HT-29 (cell line): ENCODE measurements at places on chromosomes 1 and 21. TPM values are rescaled to one million over a fixed set of nuclear protein-coding genes. Genes with fewer than 3 reads are reported as not detected.

- DNase-seq: peak; percentile 9
Observed at GRCh38 chr1:2014741-2015735, 4.1 kb upstream of the GABRD start.

DNA sequence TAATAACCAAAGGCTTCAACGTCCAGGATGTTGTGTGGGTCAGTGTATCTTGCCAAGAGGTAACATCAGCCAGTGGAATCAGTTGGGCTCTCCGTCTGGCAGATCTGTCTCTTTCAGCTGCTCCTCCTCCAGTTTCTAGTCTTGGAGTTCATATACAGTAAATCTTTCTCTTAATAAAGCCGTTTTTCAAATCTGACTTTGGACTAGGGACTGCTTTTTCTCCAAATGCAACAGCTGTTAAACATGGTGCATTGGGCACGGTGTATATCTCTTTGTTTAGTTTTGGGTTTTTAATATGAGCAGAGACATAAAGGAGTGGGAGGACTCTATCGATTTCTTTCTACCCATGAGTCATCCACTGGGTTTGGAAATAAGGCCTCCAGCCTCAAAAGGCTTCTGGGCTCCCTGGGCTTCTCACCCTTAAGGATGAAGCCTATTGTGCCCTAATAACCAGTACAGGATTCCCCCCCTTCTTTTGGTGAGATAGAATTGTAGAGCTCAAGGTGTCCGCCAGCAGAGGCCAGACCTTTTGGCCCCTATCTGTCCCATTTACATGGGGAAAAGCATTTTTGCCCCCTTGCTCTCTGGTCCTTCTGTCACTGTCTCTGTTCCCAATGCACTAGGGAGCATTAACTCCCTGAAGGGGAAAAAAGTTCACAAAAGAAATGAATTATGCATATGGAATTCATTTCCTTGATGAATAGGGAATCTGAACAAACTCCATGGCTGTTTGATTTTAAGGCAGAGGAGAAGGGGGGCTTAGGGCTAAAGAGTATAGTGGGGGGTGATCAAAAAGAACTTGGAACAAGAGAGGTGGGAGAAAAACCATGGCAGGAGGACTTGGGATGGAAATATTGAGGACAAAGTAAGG is 86.0 kb downstream of the PBX1 start:
- no peak for DNase-seq

DNA sequence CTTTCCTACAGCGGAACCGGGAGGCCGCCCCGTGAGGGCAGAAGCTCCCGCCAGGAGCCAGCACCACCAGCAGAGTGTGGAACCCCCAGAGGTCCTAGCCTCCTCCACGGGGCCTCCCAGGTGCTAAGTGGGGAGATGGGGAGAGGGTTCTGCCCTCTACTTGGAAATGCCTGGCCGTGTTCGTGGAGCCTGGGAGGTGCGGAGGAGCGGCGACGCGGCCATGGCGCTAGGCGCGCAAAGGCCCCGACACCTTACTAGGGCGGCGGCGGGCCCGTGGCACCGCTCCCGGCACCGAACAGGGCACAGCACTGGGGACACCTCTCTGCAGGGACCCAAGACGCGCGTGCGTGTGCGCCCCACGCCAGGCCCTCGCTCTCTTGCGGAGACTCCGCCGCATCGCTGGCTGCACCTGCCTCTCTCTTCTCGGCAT is 1.3 kb upstream of the CACNA1E start:
- DNase-seq: no peak

GRCh38 chr1:204569478-204569877 is 53.3 kb downstream of the MDM4 start:
- DNase-seq: no peak

DNA sequence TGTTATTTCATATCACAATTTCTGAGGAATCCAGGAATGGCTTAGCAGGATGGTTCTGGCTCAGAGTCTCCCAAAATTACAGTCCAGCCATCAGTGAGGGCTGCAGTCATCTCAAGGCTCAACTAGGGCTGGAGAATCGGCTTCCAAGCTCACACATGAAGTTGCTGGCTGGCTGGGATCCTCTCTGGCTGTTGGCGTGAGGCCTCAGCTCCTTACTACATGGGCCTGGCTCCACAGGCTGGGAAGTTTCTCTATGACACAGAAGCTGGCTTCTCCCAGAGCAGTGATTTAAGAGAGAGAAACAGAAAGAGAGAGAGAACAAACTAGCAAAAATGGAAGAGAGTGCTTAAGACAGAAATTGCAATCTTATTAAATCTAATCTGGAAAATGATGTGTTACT is 38.8 kb upstream of the RGS8 start:
- DNase-seq: no peak

GRCh38 chr1:212149566-212149965 is 114.0 kb downstream of the DTL start:
- DNase-seq: no peak

- DNase-seq: no peak
Observed at GRCh38 chr21:37784591-37785318, 131.5 kb downstream of the KCNJ6 start.

- no peak for DNase-seq
Observed at GRCh38 chr1:246208105-246208504, 299.0 kb downstream of the SMYD3 start.

DNA sequence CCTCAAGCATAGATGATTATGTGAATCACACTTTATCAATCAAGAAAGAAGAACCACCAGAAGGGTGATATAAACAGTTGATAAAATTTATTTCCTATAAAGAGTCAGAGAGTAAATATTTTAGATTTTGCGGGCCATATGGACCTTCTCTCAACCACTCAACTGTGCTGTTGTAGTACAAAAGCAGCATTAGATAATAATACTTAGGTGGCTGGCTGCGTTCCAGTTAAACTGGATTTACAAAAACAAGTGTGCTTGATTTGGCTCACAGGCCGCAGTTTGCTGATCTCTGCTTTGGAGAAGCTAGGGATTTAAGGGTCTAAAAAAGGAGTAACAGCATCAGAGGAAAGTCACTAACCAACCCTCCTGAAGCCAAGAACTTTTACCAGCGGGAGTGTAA is 1406.0 kb downstream of the KCNT2 start:
- no peak for DNase-seq

DNA sequence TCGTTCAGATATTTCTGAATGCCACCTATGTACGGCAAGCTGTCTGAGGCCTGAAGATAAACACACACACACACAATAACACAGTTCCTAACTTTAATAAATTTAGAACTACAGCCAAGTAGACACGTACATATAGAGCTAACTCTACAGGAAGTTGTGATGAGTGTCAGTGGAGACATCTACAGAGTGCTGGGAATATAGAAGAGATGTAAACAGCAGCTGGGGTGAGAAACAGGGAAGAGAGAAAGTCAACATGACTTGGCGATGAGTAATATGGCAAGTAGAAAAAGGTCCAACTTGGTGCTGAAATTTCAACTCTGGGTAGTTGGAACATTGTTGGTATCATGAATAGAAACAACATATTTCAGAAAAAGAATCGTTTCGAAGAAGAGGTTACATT is 206.5 kb downstream of the ZP4 start:
- no peak for DNase-seq

DNA sequence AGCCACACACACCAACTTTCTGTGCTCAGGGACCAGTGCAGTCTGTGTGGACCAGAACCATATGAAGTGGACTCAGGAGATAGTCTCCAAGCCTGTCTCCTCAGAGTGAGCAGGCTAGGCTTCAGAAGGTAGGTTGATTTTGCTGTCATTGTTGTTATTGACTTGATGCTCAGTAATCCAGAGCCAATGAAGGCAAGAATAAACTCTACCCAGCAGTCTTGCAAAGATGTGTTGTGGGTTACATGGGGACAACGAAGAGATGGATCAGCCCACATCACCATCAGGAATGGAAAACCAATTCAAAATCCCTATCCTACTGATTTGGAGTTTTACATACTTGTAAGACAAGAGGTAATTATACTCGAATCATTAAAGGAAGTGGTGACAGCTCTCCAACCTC is 37.4 kb downstream of the PHC2 start:
- DNase-seq: no peak

DNA sequence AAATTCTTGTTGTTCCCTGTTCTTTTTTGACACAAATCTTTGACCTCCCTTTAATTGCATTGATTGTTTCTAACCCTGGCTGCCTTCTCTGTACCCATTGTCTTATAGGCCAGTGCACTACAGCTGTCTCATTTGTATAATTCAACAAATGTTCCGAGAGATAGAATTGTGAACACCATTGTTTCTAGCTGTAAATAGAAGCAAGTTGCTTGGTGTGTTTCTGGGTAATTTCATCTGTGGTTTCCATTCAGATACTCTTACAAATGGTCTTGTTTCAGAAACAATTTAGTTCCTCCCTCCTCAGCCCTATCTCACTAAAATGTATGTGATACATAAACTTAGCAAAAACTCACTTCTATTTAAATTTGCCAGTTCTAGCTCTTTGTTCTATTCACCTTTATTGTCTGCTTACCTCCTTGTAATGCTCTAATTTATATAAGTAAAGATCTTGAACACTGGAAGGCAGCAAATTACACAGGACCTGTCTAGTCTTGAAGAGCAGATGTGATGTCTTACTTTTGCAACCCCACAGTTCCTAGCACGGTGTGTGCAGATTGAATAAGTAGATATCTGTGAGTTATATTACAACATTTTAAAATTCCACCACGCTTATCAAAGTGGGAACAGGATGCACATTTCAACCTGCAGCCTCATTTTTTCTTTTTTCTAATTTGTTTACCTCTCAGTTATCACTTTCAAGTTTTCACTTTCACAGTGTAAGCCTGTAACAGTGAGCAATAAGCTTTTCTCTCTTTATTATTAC is 515.6 kb upstream of the ZP4 start:
- no peak for DNase-seq

- DNase-seq: peak; percentile 80
Observed at GRCh38 chr1:111204201-111204982, 3.9 kb upstream of the DENND2D start.

DNA sequence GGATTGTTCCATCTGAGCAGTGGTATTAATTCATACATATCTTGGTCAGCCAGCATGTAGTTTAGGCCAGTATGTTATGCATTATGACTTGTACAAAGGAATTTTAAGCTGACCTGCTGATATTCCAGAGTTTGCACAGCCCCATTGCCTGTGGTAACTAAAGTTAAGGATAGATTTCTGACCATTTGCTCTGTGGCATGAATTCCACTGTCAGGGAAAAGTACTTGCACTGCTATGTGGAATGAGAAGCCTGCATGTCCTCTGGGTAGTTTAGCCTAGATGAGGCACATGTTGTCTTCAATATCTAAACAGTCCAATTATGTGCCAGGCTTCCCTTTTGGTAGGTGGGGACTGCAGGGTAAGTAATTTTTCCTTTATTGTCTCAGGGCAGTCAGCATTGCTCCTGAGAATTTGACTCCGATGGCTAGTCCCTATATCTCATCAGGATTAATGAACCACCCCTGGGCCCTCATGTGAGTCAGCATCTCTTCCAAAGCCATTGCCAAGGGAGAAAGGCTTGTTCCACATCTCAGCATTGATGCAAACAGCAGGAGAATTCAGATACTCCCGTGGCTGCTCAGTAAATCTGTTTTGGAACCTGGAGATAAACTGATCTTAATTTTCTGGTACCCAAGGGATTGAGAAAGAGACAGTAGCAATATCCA is 30.2 kb downstream of the NEK7 start:
- DNase-seq: no peak

GRCh38 chr1:92425617-92426016 is 61.1 kb downstream of the GFI1 start:
- DNase-seq: no peak

- peak; percentile 58 for DNase-seq
Observed at GRCh38 chr1:91732291-91733107, 153.5 kb downstream of the TGFBR3 start.

- DNase-seq: no peak
Observed at GRCh38 chr1:108502624-108503023, 52.5 kb downstream of the NBPF6 start.

- DNase-seq: peak; percentile 69
Observed at GRCh38 chr21:42381347-42381984, 14.4 kb downstream of the TMPRSS3 start.

GRCh38 chr1:43577655-43578542 is 47.2 kb downstream of the PTPRF start:
- no peak for DNase-seq

DNA sequence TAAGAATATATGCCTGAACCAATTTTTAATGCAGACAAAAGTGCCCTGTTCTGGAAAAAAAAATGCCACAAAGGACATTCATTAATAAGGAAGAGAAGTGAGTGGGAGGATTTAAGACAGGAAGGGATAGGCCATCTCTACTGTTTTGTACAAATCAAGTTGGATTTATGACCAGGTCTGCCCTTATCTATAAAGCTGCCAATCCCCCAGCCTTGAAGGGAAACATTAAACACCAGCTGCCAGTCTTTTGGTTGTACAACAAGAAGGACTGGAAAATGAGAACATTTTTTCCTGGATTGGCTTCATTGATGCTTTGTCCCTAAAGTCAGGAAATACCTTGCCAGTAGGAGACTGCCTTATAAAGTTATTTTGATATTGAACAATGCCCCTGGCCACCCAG is 444.0 kb downstream of the NPHP4 start:
- no peak for DNase-seq

DNA sequence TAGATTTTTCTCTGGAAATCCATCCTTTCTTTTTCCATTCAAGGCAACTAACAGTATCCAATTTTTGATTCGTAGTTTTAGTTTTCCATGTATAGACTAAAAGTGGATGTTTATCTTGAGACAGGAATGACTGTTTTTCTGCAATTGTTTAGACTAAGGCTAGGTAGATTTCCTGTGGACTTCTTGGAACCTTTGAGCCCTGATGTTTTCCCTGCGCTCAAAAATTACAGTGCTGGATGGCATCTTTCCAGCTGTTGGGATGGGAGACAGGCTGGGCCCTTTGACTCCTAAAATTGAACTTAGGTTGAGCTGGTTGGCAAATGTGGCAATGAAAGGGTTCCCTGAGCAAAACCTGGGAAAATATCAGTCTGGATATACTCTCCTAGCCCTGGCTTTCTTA is 180.4 kb downstream of the DHRS3 start:
- DNase-seq: no peak

DNA sequence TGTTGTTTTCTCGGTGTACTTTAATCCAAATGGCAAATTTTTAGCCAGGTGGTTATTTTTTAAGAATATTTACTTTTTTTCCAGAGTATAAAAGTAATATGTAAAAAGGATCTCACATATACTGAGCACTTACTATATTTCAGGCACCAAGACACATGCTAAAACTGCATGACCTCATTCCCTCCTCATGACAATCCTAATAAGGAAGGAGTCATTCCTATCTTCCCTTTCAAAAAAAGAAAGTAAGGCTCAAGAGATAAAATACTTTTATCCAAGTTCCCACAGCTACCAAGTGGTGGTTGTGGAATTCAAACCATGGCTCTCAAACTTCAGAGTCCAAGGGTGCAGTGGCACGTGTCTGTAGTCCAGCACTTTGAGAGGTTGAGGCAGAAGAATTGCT is 19.4 kb downstream of the ATP2B4 start:
- DNase-seq: no peak

GRCh38 chr1:30008372-30008997 is 714.9 kb downstream of the MATN1 start:
- no peak for DNase-seq

GRCh38 chr1:234987415-234988154 is 141.1 kb downstream of the TOMM20 start:
- DNase-seq: peak; percentile 59

Gene FAM78B
- total RNA-seq: not detected in 2 replicates

Gene PDC
- not detected in 2 replicates for total RNA-seq

Gene HES2
- total RNA-seq: 0.16 TPM in 1 of 2 replicates, not detected in the other

Gene CIART
- not detected in 2 replicates for total RNA-seq

Gene ANGPTL3
- not detected in 2 replicates for total RNA-seq

Gene CNR2
- not detected in 2 replicates for total RNA-seq

Gene RIPK4
- 54.3 and 60.9 TPM in 2 replicates for total RNA-seq

Gene DVL1
- total RNA-seq: 246 and 269 TPM in 2 replicates

Gene GNG5
- 28.8 and 32.7 TPM in 2 replicates for total RNA-seq

Gene PTPN7
- 16.3 and 16.8 TPM in 2 replicates for total RNA-seq
